ENCODE measurements at places on chromosomes 2 and 18. TPM values are rescaled to one million over a fixed set of nuclear protein-coding genes. Genes with fewer than 3 reads are reported as not detected.

The PROM2 gene
- total RNA-seq: 0.54 TPM

- no peak for DNase-seq
Measured at GRCh38 chr2:112582314-112582746, 2.1 kb upstream of the CHCHD5 start.

GRCh38 chr2:216107760-216108159 is 1.4 kb upstream of the XRCC5 start:
- no peak for DNase-seq

DNA sequence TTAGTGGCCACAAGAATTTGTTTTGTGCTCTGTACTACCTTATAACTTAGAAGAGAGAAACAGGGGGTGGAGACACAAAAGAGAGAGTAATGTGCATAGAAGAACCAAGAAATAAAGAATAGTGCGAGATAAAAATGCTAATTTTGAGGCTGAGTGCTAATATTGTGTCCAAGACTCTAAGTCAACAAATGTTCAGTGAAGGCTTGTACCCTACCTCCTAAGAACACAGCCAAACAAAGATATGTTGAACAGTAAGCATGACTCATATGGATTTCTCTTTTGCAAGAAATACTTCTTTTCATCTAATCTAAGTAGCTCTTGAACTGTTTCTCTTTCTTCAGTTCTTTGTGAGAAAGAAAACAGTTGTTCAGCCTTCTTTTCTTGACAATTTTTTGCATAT is 45.2 kb downstream of the GAREM1 start:
- DNase-seq: no peak

GRCh38 chr2:11798701-11799435 is 52.4 kb downstream of the LPIN1 start:
- no peak for DNase-seq

DNA sequence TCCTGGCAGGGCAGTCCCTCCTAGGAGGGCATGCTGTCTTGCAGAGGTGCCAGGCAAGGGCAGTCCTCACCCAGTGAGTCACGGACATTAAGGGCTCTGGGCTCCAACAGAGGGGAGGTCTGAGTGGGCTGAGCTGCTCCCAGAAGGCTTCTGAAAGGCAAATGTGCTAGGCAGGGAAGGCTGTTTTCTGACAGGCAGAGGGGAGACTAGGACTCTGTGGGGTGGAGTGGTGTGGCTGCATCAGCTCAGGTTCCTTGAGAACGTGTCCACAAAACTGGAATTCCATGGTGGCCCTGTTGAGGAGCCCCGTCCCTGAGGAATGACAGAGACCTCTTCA is 283.5 kb downstream of the MYCN start:
- DNase-seq: no peak

DNA sequence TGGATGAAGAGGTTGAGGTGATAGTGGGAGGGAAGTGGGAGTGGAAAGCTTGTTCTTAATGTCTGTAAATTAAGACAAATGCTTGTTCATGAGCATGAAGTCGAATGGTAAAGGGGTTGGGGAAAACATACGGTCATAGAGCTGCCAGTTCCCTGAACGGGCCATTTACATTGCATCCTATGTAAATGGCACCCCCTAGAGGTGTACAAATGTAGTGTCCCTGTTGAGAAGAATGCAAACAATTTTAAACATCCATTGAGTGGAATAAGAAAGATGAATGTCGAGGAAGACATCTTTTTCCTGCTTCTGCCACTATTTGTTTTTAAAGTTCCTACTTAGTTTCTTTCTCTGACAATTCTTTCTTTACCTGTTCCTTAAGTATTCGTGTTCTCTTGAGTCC is 155.7 kb downstream of the RDH14 start:
- DNase-seq: no peak

DNA sequence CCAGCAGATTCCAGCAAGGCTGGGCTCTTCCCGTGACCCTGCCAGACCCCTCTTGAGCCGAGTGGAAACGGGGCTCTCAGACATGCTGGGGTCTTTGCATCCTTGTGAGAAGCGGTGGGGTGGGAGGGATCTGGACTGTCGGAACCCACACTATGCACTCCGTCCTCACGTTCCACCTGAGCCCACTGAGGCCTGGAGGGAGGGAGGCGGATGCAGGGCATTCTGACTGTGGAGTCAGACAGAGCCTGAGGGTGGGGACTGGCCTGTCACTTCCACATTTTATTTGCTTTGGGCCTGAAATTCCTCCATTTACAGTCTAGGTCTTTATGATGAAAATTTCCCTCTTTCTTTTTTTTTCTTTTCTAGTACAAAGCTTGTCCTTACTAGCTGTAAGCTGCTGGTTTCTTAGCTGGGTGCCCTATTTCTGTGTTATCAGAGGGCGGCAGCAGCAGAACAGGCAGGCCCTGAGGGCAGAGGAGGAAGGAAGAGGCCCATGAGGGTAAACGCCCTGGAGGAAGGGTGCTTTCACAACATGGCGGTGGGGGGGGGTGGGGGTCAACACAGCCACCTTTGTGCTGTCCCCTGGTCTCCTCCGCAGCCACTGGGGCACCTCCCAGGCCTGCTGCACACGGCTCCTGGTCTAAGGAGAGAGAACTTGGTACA is 373.5 kb upstream of the MYT1L start:
- no peak for DNase-seq

Data from Right ventricle myocardium superior (tissue), 1 donor.